Non-pigmented ciliary epithelial cell (primary cell): ENCODE measurements at places on chromosomes 1 and 21.

DNA sequence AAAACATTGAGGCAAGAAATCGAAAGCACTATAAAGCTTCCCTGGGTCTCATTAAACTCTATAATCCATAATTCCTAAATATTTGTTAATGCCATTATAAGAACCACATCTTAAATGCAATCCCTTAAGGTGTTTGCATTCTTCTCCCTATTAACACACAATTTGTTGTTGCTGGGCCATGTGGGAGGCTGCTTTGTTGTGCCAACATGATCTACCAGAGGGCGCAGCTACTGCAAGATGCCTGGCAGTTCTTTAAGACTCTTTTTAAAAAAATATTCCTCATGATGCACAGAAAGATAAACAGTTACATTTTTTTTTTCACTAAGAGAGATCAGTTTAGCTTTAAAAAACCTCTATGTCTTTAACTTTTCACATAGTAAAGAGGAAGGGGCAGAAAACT is 39.0 kb upstream of the BCAS2 start:
- DNase-seq: no peak

GRCh38 chr1:218348628-218349071 is 3.5 kb downstream of the TGFB2 start:
- DNase-seq: no peak

- DNase-seq: no peak
Measured at GRCh38 chr1:205782627-205783432, 7.5 kb upstream of the RAB29 start.

DNA sequence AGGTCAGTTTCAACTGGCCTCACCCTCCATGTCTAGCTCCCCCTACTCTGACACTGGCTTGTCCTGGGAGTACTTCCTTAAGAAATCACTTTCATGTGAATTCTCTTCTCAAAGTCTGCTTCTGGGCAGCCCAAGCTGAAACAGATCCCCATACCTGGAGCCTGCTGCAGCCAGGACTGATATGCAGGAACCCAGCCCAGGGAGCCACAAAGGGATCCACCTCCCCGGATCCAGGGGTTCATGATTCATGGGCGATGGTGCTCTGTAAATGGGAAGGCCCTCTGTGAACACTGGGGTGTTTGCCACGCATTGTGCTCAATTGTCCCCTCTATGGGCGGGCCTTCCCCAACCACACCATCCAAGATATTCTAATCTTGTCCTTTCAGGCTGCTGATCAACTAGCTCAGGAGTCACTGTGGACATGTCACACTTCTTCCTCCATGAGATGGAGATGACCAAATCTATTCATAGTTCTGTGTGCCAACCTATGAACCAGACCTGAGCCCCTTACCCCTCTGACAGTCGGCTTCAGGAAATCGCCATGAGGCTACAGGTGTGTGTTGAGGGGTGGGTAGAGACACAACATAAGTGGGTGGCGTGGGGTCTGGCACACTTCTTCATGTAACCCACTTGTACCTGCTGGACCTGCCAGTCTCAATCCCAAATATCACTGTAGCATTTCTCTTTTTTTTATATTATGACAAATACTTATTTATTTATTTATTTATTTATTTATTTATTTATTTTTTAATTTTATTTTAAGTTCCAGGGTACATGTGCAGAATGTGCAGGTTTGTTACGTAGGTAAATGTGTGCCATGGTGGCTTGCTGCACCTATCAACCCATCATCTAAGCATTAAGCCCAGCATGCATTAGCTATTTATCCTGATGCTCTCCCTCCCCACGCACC is 41.8 kb downstream of the RUNX3 start:
- no peak for DNase-seq
